ENCODE measurements at places on chromosomes 11 and 22. TPM values are rescaled to one million over a fixed set of nuclear protein-coding genes. Genes with fewer than 3 reads are reported as not detected.

The STARD10 gene
- total RNA-seq: 90.3 TPM

The OVOL1 gene
- total RNA-seq: 74.8 TPM

The RIC3 gene
- 13.7 TPM for total RNA-seq

The MAPK12 gene
- total RNA-seq: 0.99 TPM

DNA sequence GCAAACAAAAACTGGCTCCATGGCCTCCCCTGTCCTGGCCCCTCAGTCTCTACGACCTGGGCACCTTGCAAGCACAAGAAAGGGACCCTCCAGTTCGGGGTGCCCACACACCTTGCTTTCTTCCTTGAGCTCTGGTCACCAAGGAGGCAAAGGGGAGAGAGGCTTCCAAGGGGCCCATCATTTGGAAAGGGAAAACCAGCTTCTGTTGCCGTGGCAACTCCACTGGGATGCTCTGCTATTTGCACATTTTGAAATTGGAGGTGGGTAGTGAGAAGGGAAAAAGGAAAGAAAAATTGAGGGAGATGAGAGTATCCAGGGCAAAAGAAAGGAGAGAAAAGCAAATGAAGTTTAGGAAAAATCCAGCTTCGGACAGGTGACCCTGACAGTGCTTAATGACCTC is 388.4 kb downstream of the SHANK2 start:
- no peak for DNase-seq

GRCh38 chr11:129447654-129448239 is 72.1 kb downstream of the BARX2 start:
- DNase-seq: no peak

- no peak for DNase-seq
These were observed 61.0 kb upstream of the GLYATL1B start for GRCh38 chr11:59025097-59025496.

DNA sequence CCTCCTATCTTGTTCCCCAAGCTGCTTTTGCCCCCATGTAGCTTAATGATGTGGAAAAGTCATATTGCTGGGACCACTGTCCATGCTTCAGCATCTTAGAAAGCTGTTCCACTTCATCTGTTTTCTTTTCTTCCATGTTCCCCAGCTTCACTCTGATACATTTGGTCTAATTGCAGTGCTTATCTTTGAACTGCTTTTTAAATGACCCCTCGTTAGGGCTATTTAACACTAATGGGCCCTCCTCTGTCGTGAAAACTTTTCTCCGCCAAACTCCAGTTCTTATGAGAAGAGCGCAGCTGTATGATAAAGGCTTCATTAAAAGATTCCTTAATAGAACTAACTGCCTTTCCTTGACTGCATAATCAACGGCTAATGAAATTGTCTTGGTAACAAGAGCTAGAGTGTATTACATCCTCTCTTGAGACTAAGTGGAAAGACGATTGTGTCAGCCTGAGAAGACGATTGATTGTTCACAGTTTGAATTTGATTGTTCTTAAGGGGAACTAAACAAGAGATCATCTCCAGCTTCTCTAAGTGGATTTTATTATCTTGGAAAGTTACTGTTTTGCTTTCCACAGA is 165.0 kb upstream of the MTNR1B start:
- no peak for DNase-seq
